Activated T-cell treated with anti-CD3 and anti-CD28 coated beads, Interleukin-2, amount 50 U/mL, for 24 hours (primary cell): ENCODE measurements at places on chromosomes 1 and 21.

DNA sequence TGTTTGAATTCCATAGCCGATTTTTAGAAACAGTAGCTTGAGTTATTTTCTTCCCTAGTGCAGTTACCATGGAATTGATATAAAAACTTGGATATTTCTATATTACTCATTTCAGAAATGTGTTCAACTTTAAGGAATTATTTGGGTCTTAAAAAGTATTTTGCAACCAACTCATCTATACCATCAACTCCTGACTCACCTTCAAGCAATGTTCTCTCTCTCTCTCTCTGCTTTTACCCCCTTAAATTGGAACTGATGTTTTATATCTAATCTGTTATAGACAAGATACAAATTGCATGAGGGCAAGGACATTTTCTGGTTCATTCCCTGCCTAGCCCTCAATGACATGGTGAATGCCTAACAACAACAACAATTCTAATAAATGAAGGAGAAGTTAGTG, 214.7 kb upstream of the NRIP1 start:
- DNase-seq, result no peak
- no peak overlapping the region for H3K4me3 ChIP-seq
- no peak overlapping the region for H3K27ac ChIP-seq
- no peaks in the 10 kb centered on the region for H3K36me3 ChIP-seq
- no peaks in the 10 kb centered on the region for H3K4me1 ChIP-seq

DNA sequence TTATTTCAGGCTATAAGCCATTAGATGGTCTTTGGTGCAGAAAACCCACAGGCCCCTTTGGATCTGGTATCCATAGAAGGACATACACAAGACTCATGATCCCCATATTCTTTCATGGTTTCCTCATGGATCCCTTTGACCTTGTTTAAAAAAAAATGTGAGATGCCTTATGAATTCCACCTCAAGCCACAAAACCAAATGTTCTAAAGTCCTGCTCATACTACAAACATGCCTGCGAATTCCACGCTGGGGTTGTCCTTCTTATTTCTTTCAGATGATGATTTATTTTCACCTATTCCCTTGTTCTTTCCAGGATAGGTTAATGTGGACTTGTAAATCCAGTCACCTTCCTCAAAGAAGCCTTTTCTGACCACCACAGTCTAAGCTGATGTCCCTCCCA, 256.9 kb upstream of the DPYD start:
- no peak for DNase-seq
- H3K4me1 ChIP-seq, result no peaks in the 10 kb centered on the region
- no peaks in the 10 kb centered on the region for H3K27me3 ChIP-seq
- no peak overlapping the region for H3K4me3 ChIP-seq

- no peak overlapping the region for H3K4me3 ChIP-seq
- peaks cover 10% of the 10 kb centered on the region for H3K36me3 ChIP-seq
- no peak for DNase-seq
- peaks cover 88% of the 10 kb centered on the region for H3K4me1 ChIP-seq
- peak overlapping the region; percentile 75 for H3K27ac ChIP-seq
Observed at GRCh38 chr1:12153181-12153785, 13.5 kb upstream of the TNFRSF1B start.

DNA sequence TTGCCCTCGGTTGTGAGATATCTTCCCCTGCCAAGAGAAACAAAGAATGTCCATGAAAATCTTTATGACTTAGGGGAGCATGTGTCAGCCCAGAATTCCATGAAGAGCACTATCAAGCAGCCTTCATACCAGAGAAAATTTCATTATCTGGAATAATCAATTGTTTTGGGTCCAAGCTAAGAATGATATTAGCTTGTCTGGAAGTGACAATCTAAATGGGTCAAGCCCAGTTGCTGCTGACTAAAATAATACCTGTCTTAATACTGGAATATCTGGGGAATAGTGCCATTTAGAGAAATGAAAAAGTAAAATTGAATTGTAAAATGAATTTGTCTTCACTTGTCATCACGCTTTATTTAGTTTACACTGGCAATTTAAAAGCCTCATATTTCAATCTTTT, 407.4 kb downstream of the PLA2G4A start:
- H3K4me3 ChIP-seq, result no peak overlapping the region
- no peak for DNase-seq
- no peak overlapping the region for H3K27ac ChIP-seq
- no peaks in the 10 kb centered on the region for H3K4me1 ChIP-seq
- no peaks in the 10 kb centered on the region for H3K36me3 ChIP-seq

DNA sequence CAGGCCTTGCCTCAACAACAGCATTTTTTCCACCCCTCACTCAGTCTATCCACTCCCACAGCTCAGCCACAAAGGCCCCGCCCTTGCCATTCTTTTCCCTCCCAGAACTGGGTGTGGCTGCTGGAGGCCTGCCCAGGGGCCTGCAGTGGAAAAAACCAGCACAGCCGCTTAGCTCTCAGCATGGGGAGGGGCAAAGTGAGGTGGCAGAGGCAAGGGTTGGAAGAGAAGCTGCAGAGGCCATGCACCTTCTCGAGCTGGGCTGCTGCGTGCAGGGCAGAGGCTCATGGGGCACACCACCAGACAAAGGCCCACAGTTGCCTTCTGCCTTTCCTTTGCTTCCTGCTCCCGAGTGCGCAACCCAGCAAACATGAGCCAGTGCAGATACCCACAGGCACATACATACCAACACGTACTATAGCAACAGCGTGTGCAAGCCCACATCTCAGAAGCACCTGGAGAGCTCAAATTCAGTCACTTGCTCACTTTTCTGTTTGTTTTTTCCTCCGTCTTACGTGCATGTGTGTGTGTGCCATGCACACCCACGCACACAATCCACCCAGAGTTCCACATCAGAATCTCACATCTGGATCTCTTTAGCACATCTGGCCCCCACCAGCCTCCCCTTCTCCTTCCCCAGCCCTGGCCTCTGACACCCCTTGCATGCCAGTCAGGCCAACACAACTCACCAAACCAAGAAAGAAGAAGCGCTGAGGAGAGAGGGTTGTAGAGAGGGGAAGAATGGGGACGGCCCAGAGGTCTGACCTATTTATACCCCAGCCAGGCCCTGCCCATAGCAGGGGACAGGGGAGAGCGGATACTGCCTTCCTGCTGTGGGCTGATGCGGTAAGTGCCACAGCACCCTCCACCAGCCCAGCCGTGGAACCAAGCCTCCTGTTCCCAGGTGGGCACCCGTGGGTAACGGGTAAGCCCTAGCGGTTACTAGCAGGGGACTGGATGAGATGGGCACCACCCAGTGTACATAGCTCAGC, at the start of gene S100A4:
Gene S100A4 (minus strand): TSS at position 740 of the 989 bp plus-strand sequence. CDS start 1,012 bp downstream, outside the sequence.
- H3K36me3 ChIP-seq, result peaks cover 25% of the 10 kb centered on the region
- H3K4me1 ChIP-seq, result peaks cover 73% of the 10 kb centered on the region
- peak within 1 kb of the TSS; percentile 81 for H3K4me3 ChIP-seq
- peak; percentile 96 for DNase-seq
- no peaks in the 10 kb centered on the region for H3K27me3 ChIP-seq

- peaks cover 14% of the 10 kb centered on the region for H3K27me3 ChIP-seq
- DNase-seq, result peak; percentile 64
- H3K36me3 ChIP-seq, result no peaks in the 10 kb centered on the region
- peaks cover 26% of the 10 kb centered on the region for H3K4me1 ChIP-seq
- peak overlapping the region; percentile 33 for H3K4me3 ChIP-seq
- no peak overlapping the region for H3K27ac ChIP-seq
Observed at GRCh38 chr1:36321119-36321951, 2.1 kb downstream of the EVA1B start.

GRCh38 chr1:156338180-156338976, at the start of the genes CCT3 and TSACC:
CCT3 (minus strand) TSS chr1:156338292; CDS start chr1:156338184, 108 bp downstream.
TSACC (plus strand) TSS chr1:156338526; CDS start chr1:156339758, 1,232 bp downstream.
- H3K4me3 ChIP-seq, result peak within 1 kb of the TSS; percentile 99
- DNase-seq, result peak; percentile 100
- peaks cover 46% of the 10 kb centered on the region for H3K36me3 ChIP-seq
- H3K27me3 ChIP-seq, result no peaks in the 10 kb centered on the region
- peaks cover 37% of the 10 kb centered on the region for H3K4me1 ChIP-seq
- peak within 1 kb of the TSS; percentile 99 for H3K27ac ChIP-seq

GRCh38 chr1:16392740-16393569, 25.9 kb downstream of the SZRD1 start:
- no peaks in the 10 kb centered on the region for H3K27me3 ChIP-seq
- DNase-seq, result no peak
- no peak overlapping the region for H3K4me3 ChIP-seq
- peak overlapping the region; percentile 90 for H3K27ac ChIP-seq
- H3K4me1 ChIP-seq, result peaks cover 58% of the 10 kb centered on the region
- H3K36me3 ChIP-seq, result peaks cover 83% of the 10 kb centered on the region
